CD4-positive, alpha-beta T cell treated with Interleukin-1 beta for 1 hour (primary cell): ENCODE measurements at places on chromosomes 11 and 22.

DNA sequence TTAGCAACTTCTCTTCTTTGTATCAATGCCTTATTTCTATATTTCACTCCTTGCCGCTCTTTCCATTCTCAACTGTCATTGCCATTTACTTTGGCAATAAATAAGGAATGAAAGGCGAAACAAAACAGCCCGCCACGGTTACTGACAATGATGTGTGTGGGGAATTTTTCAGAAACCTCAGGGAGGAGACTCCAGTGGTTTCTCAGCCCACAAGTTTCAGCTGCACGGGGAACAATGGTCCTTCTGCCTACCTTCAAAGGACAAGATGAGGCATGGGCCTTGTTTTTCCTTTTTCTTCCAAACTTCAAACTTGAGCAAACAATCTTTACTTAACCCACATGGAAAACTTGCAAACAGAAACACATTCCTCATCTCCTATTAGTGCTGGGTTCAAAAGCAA lies 409.4 kb downstream of the METTL15 start:
- no peak for DNase-seq

- peak; percentile 58 for DNase-seq
Observed at GRCh38 chr11:63869683-63870082, 30.8 kb downstream of the MARK2 start.

- no peak for DNase-seq
Observed at GRCh38 chr11:125258291-125259032, 93.9 kb downstream of the PKNOX2 start.

DNA sequence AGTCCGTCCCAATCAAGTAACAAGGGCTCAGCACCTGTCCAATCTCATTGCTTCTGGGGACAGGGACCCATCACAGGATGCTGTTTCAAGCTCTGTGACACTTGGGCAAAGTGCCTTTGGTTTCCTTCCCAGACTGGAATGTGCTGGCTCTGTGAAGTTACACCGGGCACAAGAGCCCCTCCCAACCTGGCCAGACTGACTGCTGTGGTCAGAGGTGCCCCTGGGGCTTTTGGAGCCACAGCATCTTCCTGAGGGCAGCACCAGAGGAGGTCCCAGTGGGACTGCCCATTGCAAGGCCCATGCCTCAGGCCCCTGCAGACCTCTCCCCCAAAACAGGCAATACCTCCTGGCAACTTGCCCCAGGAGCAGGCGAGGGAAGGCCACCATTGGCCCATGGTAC lies 155.2 kb upstream of the GRK3 start:
- no peak for DNase-seq

DNA sequence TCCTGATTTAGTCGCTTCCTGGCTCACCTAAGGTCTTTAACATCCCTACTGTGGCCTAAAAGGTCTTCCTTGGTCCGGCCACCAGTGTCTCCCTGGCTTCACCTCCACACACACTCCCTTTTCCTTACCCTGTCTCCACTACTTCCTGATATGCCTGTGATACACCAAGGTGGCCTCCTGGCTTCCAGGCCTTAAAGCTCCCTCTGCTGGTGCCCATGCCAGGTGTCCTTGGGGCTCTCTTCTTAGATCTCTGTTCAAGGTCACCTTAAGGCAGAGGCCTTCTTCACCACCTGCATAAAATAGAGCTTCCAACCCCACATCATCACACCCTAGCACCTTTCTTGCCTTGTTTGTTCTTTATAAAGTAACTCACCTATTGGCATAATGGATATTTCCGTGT lies 787.7 kb downstream of the NTM start:
- no peak for DNase-seq

GRCh38 chr22:37169947-37170688 lies 17.9 kb downstream of the C1QTNF6 start:
- no peak for DNase-seq

DNA sequence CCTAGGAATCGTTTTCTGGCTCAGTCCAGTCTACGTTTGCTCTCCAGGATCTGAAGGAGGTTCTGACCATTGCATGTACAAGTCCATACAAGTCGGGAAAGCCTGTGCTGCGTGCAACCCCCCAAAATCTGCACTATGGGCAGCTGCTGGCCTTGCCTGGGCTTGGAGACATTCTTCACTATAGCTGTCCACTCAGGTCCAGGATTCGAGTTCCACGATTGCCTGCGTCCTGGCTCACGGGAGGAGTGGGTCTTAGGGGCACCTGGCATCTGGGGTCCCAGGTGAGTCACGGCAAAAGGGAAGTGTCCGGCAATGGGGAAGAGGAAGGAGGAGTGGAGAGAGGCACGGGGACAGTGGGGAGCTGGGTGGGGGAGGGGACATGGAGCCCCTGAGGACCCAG lies 563.0 kb downstream of the BRD1 start:
- DNase-seq = no peak

DNA sequence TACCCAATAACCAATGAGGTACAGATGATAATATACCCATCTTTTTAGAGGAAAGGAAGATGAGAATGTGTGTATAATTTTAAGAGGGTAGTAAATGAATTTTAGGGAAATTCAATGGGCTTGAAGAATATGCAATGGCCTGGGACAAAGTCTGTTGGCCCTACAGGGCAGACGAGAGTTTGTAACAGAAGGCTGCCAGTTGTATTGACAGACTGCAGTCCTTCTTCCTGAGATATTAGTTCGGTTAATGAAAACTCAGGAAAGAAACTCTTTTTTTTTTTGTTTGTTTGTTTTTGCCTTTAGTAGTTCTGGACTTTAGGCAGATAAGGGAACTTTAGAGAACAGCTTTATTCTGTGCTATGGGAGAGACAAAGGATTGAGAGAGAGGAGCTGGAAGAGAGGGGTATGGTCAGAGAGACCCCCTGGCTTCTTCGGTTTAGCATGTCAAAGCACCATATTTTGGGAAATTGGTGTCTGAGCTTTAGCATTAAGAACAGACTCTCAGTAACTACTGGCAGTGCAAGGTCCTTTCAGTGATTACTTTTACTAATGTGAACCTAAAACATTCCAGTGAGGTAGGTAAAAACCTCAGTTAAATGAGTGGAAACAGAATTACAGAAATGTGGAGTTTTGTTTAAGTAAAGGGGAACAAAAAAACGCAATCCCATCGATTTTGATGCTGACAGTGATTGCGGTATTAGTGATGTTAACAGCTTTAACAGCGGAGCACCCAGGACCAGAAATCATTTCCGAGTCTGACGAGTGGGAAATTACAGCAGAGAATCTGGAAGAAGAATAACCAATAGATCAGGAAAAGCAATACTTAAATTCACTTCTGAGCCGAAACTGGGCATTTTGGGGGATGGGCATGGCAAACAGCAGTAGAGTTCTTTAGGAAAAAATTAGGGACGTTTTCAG lies 644 bp upstream of the NAALAD2 start:
- no peak for DNase-seq

DNA sequence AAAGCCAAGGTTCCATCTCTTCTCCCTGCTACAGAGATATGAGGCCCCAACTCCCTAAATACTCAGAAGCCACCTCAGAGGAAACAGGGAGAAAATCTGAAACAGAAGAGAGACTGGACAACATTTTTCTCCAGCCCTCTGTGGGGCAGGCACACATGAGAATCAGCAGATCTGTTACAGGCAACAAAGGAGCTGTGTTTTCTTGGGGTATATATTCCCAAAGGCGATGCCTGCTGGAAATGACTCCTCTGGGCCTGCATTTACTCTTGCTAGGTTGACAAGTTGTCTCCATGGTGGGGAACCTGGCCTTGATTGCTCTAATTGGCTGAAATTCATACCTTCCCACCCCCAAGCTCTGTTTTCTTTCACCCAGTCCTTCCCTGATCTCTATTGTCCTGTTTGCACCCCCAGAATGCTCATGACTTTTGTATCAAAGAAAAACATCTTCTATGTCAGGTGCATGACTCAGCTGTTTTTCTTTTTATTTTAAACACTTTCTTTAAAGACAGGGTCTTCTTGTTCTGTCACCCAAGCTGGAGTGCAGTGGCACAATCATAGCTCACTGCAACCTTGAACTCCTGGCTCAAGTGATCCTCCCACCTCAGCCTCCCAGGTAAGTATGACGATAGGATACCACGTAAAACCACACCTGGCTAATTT lies 23.5 kb upstream of the P2RY6 start:
- no peak for DNase-seq

DNA sequence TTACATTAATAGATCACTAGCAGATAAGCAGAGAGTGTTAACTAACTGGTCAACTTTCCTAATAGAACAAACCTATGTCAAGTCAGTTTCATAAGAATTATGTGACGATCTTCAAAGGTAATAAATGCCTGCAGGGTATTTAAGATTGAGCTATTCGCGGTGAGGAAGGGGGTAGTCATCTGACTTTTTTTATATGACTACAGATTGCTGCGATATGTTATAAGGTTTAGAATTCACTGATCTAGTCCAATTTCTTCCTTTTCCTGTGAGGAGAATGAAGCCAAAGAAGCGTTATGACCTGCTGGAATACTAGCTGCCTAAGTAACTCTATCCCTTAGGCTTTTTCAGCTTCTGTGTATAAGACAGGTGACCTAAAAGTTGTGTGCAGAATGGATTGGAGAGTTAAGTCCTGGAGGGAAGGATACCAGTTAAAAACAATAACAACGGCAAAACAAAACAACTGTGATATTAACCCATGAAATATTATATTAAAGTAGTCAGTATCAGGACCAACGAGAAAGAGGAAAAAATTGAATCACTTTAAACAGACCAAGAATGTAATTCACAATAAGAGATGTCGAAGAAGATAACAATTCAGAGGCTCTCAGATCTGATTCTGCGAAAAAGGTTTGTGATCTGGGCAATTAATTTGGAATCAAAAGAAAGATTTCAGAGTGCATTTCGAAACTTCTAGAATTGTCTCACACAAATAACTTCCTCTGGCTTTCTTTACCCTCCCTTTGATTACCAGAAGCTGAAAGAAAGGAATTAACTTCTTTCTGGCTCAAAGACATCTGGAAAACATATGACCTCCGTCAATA lies 630 bp downstream of the CASP4 start:
- peak; percentile 7 for DNase-seq
